SJCRH30 (cell line): ENCODE measurements at places on chromosomes 3 and 15. TPM values are rescaled to one million over a fixed set of nuclear protein-coding genes. Genes with fewer than 3 reads are reported as not detected.

Gene GOLGA8K
- 0.18 and 0.26 TPM in 2 replicates for total RNA-seq

Gene SMAD6
- total RNA-seq: 6.7 and 7.6 TPM in 2 replicates

Gene IGF1R
- 22.4 and 24.1 TPM in 2 replicates for total RNA-seq

Gene EPHB3
- 16.4 and 16.6 TPM in 2 replicates for total RNA-seq

Gene SERPINI2
- not detected in 2 replicates for total RNA-seq

Gene SEMA3B
- total RNA-seq: 3.3 and 4.8 TPM in 2 replicates

Gene C3orf52
- total RNA-seq: 13.7 and 15.5 TPM in 2 replicates

Gene IFT57
- total RNA-seq: 25.6 and 26.8 TPM in 2 replicates

Gene ROBO2
- 14.0 and 14.3 TPM in 2 replicates for total RNA-seq

Gene CFAP100
- not detected in 2 replicates for total RNA-seq

Gene ATOSA
- 3.0 and 3.2 TPM in 2 replicates for total RNA-seq

Gene GOLGA6L9
- 4.7 and 7.3 TPM in 2 replicates for total RNA-seq

Gene RPUSD3
- 30.0 and 34.0 TPM in 2 replicates for total RNA-seq

Gene TGM5
- total RNA-seq: not detected in 2 replicates

Gene PROK2
- not detected in 2 replicates for total RNA-seq

Gene GOLGA8G
- not detected in 2 replicates for total RNA-seq

Gene CPN2
- not detected in 2 replicates for total RNA-seq

Gene SLC27A2
- not detected in 2 replicates for total RNA-seq

Gene SGO1
- 22.7 and 26.6 TPM in 2 replicates for total RNA-seq

Gene HTR3D
- total RNA-seq: not detected in 2 replicates

Gene PPP1R14D
- total RNA-seq: not detected in 2 replicates
